ENCODE measurements at places on chromosomes 4 and X.

- no peak for DNase-seq
These were observed 25.5 kb downstream of the PRMT9 start for GRCh38 chr4:147658501-147658900.

GRCh38 chrX:9677098-9677739 lies 88.4 kb downstream of the GPR143 start:
- DNase-seq: peak; percentile 30

- no peak for DNase-seq
These were observed 41.4 kb downstream of the ABHD18 start for GRCh38 chr4:128006592-128006991.

- no peak for DNase-seq
These were observed 42.6 kb upstream of the GYPA start for GRCh38 chr4:144183165-144183564.

DNA sequence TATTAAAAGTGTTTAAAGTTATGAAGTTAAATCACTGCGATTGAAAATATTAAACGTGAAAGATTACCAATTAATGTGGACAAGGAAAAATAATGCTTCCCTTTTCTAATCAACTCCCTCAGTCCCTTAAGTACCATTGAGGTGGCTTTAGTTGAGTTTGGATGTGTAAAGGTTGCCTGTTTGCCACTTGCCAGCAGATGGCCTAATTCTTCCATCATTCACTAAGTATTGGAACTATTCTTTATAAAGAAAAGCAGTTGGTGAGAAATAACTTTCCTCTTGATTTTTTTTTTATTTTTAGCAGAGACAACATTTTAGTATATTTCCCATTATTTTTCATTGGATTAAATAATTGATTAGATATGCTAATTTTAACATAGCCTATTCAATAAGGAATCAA lies 295.9 kb upstream of the TACR3 start:
- no peak for DNase-seq

GRCh38 chr4:126136922-126137781 lies 822.4 kb downstream of the FAT4 start:
- no peak for DNase-seq

DNA sequence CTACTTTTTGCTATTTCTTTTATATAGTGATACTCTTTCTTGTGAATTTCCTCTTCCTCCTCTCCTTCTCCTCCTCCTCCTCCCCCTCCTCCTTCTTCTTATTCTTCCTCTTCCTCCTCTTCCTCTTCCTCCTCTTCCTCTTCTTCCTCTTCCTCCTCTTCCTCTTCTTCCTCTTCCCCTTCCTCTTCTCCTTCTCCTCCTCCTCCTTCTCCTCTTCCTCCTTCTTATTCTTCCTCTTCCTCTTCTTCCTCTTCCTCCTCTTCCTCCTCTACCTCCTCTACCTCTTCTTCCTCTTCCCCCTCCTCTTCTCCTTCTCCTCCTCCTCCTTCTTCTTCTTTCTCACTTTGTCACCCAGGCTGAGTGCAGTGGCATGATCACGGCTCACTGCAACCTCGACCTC lies 36.3 kb upstream of the RBMX start:
- no peak for DNase-seq

DNA sequence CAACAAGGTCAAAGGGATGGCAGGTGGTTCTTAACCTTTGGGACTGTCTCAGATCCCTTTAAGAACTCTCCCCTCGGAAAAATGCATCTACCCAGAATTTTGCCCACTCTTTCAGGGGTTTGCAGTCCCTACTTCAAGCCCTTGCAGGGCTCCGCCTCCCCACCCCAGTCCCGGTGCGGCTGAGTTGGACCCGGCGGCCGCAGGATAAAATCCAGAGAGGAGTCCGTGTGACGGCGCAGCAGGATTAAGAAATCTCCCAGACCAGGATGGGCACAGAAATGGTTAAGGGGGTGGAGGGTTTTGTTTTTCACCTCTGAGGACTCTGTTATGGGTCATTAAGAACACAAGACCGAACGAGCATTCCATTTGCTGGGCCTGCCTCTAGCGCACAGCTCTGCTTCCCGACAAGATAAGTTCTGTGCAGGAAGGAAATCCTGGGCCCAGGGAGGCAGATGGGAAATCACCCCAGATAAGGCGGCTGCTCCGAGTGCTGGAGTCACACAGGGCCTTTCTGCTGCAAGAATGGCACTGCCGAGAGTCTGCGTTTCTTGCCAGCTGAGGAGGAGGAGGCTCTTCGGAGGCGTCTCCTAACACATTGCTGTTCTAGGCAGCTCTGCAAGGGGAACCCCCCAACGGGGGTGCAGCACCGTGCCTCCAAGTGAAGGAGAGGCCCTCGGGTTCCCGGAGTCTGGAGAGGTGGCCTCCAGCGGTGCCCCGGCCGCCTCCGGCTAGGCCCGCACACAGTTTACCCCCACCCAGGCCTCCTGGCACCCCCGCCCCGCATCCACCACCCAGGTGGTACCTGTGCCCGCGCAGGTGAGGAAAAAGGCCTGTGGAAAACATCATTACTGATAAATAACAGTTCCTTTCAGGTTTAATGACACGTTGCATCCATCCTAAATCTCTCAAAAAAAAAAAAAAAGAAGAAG lies 277.6 kb downstream of the BCOR start:
- no peak for DNase-seq

GRCh38 chrX:35104626-35105025 lies 162.0 kb downstream of the FAM47B start:
- DNase-seq: no peak

- no peak for DNase-seq
These were observed 7.1 kb downstream of the PASD1 start for GRCh38 chrX:151570561-151570960.

GRCh38 chr4:127685292-127685691 lies 44.9 kb upstream of the SLC25A31 start:
- DNase-seq: no peak

DNA sequence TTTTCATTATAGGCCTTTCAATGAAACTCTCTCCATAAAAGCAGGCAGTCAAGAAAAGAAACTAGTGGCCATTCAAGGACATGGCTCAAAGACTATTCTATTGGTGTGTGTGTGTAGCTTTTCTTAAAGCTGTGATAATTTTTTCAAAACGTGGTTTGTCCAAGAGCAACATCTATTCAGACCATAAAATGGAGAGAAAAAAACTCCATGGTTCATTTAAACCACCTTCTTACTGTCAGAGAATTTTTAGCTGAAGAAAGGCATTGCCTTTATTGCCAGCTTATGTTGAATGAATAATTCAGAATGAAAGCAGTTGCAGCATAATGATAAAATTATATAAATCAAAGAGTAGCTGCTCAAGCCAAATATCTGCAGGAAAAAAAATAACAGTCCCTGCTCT lies 325.5 kb downstream of the PCDH18 start:
- no peak for DNase-seq

DNA sequence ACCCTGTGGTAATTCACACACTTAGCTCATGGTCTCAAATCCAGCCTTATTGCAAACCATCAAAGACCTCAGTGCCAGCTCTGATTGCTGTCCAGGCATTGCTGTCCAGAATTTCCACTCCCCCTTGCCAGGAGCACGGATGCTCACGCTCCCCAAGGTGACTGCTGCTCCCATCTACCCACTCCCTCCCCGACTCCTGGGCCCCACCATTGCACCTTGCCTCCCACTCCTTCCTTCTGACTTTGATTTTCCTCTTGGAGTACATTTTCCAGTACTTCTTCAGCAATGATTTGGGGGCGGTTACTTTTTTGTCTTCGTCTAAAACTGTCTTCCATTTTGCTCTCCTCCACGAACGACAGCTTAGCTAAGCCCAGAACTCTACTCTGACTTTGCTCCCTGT lies 11.5 kb downstream of the ZFYVE28 start:
- no peak for DNase-seq

DNA sequence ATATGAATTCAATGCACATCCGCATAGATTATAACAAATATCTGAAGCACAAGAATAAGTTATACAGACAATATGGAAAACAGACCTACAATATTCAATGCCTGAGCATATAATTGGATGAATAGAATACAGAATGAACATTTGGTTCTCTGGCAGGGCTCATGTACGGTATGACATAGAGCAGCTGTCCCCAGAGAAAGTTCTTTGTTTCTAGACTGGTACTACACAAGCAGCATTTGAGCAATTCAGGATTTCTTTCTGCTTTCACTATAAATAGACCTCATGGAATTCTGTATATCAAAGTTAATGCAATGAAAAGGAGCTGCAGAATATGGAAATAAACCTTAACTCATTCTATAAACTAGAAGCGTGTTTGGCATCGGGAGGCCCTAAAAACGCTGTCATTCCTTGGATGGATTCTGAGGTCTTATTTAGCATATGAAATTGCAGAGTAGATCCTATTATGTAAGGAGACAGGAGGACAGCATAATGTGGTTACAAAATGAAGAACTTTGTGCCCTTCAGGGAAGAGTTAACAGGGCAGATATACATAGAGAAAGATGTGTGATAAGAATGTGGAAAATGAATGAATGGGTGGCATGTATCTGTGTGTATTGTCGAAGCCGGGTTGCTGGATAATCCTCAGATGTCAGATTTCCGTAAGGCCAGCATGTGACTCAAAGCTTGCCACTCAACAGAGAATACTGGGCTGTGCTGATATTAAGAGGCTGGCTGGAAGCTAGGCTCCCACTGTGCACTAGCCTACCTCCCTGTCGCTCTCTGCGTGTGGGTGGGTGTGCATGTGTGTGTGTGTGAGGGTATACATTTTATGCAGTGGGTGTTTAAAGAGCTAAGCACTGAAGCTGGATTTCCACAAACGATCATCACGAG lies 103.3 kb upstream of the SLC4A4 start:
- DNase-seq: no peak

GRCh38 chr4:115190529-115190928 lies 77.1 kb upstream of the NDST4 start:
- no peak for DNase-seq

DNA sequence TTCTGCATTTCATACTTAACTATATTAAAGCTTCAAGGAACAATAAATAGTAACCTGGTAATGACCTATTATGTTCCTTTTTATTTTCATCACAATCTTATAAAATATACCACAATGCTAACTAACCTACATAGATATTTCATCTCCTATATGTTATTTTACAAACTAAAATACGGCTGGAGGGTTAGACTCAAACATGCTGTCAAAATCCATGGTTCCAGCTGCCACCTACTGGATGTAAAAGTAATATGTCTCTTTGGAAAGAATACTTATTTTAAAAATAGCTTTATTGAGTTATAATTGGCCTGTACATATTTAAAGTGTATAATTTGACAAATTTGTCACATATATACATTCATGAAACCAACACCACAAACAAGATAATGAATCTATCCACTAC lies 15.0 kb downstream of the RGN start:
- DNase-seq: peak; percentile 7

DNA sequence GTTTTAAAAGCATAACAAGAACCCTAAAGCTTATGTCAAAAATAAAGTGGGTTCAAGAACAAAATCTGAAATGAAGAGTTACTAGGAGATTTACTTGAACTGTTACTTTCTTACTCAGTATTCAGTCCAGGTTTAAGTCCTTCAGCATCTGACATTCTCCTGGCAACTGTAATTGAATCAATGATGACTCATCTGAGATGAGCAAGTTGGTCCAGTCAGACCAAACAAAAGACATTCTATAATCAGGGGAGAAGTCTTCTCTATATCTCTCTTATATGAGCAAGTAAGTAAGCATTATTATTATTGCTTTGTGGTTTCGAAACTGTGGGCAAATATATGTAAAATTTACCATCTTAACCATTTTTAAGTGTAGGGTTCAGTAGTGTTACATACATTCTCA lies 34.6 kb downstream of the MAP9 start:
- no peak for DNase-seq

DNA sequence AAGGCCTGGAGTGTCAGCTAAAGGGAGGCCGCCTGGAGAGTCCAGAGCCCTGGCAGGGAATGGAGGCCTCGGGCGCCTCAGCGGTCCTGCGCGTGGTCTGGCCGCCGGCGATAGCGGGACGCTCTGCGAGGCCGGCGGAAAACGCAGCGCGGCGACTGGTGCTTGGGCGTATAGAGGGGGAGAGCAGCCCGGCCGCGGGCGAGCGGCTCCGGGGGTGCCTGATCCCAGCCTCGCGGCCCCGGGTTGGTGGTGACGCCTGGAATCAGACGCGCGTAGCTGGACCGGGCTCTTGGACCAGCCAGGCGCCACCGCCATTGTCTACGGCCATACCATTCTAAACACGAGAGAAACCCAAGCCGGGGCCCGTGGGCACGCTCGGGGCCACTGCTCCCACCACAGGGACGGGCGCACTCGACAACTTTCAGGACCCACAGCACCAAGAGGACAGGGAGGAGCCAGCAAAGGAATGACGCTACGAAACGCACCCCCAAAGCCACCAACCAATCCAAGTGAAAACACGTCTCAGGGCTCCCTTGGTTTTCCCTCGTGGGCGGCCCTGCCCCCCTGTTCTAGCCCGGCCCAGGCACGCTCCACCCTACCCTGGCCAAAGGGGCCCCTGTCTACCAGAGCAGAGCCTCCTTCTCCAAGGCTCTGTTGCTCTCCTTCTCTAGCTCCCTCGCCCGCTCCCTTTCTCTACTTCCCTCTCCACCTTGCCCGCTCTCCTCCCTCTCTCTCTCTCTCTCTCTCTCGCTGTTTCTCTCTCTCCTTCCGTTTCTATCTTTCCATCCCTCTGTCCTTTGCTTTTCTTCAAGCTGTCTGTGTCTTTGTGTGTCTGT lies 7.8 kb downstream of the FRG2 start:
- no peak for DNase-seq

- no peak for DNase-seq
These were observed 1804.7 kb downstream of the STIM2 start for GRCh38 chr4:28665306-28665705.

- no peak for DNase-seq
These were observed 72.0 kb upstream of the MTNR1A start for GRCh38 chr4:186627226-186627865.

DNA sequence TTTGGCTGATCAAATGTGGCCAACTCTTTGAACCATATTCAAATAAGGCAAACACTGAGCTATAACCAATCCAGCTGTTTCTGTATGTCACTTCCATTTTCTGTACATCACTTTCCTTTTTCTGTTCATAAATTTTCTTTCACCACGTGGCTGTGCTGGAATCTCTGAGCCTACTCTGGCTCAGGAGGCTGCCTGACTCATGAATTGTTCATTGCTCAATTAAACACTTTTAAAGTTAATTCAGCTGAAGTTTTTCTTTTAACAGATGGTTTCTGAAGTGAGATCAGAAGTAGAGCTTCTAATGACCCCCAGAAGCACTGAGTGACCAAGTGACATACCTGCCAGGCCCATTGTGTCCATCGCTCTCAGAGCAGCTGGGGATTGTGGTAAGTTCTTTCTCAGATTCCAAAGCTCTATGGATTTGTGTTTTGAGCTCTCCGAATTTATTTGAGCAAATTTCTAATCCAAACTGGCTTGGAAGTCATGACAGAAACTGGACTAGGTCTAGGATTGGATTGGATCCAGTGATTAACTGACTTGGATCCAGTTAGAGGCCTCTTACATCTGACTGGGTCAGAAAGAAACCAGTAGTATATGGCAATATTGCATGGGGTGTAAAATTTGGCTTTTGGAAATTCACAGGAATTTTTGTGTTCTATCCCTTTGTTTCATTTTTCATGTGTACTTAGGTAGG lies 121.2 kb upstream of the BANK1 start:
- DNase-seq: no peak

GRCh38 chr4:70187216-70187615 lies 8.3 kb upstream of the ODAM start:
- DNase-seq: no peak
